ENCODE measurements at places on chromosomes 7 and 10.

- DNase-seq: no peak
These were observed 72.3 kb upstream of the STEAP1B start for GRCh38 chr7:22572292-22572691.

DNA sequence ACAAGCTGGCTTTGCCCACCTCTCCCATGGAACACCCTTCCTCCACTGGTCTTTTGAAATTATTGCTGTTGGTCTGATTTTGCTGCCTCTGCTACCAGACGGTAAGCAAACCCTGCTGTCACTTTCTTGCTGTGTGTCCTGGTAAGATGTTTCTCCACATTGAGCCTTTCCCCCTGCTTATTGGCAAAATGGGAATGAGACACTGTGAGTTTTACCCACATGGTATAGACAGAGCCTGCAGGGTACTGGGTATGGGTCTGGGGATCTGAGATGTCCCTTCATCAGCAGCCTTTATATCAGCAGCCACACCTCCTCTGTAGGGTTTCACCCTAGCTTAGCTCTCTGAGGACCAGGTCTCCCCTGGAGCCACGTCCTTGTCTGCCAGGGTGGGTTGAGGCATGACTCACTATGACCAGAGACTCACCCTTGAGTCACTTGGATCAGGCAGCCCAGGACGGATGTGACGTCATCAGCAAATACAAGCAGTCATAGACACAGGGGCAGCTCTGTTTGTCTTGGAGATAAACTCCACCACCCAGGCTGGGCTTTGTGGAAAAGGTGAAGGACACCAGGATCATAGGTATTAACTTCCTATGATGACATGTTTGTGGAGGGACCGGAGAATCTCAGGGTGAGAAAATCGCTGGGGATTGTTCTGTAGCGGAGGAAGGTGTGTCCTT lies 17.9 kb upstream of the BAIAP2L1 start:
- no peak for DNase-seq

GRCh38 chr10:6418613-6419216 lies 161.4 kb downstream of the PRKCQ start:
- no peak for DNase-seq

- DNase-seq: no peak
These were observed at the start of gene ECHDC3 for GRCh38 chr10:11742009-11742778. Gene ECHDC3 (plus strand): TSS chr10:11742382. CDS start chr10:11742577, 195 bp downstream.

DNA sequence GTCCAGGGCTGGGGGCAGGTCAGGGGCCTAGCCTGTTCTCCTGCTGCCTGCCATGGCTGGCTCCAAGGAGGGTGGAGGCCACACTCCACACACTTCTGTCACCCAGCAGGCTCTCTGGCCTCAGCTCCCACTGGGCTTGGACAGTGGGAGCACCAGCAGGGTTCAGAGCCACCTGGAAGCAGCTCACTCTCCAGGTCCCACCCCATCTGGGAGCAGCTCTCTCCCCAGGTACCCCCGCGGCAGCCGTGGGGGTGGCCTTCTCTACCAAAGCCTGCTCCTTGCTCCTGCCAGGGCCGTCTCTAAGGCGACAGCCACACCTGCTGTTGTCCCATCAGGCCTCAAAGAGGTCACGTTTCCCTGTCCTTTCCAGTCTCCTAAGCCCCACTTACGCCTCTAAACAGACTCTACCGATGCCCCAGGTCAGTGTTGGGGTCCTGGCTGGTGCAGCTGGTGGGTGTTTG lies 142.5 kb upstream of the RET start:
- no peak for DNase-seq

DNA sequence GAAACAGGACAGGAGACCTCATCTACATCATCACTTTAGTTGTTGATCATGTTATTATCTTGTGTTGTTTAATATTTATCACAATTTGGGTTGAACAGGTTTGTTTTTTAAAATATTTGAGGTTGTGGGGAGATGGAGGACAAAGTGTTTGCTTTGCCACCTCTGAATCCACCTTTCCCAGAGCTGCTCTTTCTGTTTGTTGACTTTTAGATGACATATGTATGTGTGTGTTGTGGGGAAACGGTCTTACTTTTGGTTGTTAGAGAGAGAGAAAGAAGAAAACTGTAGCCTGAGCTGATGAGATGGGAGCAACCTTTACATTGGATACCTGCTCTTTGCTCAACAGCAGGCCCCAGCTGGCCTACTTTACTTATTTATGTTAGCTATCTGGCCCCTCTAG lies 19.0 kb upstream of the SLC16A12 start:
- no peak for DNase-seq

- no peak for DNase-seq
These were observed 8.0 kb downstream of the RSU1 start for GRCh38 chr10:16809074-16809718.

GRCh38 chr7:122847871-122848473 lies 38.3 kb downstream of the CADPS2 start:
- no peak for DNase-seq

DNA sequence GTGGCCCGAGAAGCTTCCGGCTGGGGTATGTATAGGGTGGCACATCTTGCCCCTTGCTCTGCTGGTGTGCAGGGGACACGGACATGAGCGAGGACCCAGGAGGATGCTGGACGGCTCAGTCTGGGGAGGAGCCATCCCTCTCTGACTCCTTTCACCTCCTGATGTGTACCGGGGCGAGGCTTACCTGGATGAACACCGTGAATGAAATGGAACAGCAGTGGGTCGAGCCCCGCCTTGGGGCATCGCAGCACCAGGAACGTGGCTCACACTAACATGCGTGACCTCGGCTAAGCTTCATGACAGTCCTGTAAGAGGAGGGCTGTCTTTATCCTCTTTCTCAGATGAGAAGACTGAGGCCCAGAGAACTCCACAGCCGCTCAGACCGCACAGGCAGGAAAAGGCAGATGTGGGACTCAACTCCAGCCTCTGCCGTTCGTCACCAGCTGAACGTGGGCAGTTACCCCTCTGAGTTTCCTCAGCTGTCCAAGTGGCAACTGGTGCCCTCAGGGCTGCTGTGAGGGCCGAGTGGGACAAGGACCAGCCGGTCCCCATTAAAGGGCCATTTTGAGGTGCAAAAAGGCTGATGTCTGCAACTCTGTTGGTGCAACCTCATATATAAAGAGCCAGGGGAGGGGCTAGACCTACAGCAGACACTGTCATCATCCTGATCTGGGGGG lies 54.5 kb downstream of the INSIG1 start:
- DNase-seq: no peak

- DNase-seq: no peak
These were observed 66.6 kb upstream of the SYPL1 start for GRCh38 chr7:106178593-106179134.

- DNase-seq: no peak
These were observed 67.8 kb upstream of the NMT2 start for GRCh38 chr10:15236340-15236739.

GRCh38 chr7:33250421-33250871 lies 121.1 kb downstream of the BBS9 start:
- DNase-seq: no peak

- no peak for DNase-seq
These were observed 78.9 kb downstream of the VOPP1 start for GRCh38 chr7:55493408-55493807.

DNA sequence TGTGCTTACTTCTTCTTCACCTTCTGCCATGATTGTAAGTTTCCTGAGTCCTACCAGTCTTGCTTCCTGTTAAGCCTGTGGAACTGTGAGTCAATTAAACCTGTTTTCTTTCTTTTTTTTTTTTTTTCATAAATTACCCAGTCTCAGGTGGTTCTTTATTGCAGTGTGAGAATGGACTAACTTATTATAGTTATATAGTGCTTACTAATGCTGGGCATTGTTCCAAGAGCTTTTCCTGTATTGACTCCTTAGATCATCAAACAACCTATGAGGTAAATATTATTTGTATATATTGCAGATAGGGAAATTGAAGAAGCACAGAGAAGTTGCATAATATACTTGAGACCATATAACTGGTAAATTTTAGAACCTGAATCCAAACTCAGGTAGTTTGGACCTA lies 98.1 kb downstream of the MBL2 start:
- DNase-seq: no peak

GRCh38 chr7:92661651-92662050 lies 71.5 kb upstream of the FAM133B start:
- DNase-seq: no peak

- no peak for DNase-seq
These were observed 108.2 kb upstream of the FAM13C start for GRCh38 chr10:59470570-59470969.
